ENCODE measurements at places on chromosomes 4 and X.

DNA sequence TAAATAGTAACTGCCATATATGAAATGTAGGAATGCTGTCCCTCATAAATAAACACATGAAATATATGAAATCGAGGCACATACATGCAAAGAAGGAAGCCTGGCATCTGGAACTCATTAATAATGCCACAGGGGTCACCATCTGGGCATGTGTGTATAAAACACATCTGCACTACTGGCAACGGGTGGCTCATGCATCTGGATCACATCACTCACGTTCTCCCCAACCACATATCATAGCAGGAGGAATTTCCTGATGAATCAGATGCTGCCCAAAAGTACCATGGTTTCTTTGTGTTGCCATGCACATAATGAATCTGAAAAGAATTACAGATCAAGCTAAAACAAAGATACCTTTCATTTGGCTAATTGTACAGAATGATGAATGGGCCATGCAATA lies 28.6 kb downstream of the RNF175 start:
- DNase-seq, result peak; percentile 40

- DNase-seq, result no peak
Measured at GRCh38 chrX:71378732-71379131, 12.6 kb downstream of the TAF1 start.

DNA sequence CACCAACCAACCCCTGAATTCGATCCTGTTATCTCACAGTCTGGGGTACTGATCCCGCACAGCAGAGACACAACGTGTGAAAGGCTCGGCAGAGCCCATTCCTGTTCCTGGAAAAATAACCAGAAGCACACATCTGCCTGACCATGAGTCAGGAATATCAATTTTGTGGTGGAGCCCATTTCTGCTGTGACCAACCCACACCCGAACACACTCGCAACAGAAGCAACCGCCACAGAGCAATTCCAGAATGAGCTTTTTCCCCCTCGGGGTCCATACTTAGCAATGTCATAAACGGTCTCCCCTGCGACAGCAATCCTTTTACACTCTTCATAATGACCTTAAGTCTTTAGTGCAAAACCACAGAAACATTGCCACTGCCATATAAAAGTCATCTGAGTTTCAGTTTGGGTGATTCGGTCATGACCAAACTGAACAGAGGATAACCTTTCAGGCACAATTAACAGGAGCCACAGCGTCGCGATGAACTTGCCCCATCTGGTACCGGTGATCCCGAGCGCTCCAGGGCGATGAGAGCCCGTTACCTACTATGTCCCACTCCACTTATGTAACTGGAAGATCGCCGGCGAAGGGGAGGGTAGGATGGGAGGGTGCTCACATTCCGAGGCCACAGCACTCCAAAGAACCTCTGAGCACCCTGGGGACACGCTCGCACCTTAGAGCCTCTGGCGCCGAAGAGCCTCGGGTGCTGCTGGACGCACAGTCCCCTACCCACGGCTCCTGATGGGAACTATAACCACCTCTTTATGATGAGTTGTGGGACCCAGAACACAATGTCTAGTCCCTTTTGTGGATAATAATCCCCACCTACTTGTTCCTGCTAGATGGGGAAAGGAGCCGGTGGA lies 1.1 kb downstream of the MECP2 start:
- DNase-seq, result peak; percentile 27

- DNase-seq, result peak; percentile 39
Measured at GRCh38 chr4:177427192-177427591, 15.0 kb downstream of the AGA start.

- DNase-seq, result no peak
Measured at GRCh38 chr4:6943012-6943884, 33.6 kb downstream of the TBC1D14 start.

DNA sequence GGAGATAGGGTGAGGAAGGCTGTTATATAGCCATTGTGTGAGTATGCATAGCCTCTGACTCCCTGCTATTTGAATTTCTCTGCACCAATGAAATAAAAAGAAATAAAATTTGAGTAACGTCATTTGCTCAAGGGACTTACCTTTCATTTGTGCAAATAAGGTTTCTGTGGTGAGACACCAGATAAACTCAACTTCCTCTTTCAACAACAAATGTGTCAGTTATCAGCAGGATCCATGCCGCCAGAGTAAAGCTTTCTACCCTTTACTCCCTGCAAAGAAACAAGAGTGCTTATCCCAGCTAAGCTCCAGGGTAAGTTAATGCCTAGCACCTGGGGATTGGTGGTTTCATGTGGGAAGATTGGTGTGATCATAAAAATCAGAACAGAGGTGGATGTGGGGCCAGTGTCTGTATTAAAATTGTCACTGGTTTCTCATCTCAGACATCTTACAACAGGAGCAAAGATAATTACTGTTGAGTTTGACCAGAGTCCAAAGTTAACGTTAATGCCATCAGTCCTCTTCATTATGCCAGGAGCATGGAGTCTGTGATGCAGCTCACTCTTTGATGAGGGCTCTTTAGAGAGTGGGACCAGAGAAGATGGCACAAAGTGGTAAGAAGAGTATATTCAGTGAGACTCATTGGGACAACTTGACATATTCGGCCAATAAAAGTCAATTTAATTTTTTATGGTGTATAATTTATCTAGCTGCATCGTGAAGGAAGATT lies at the start of gene P2RY10:
TSS of gene P2RY10 (plus strand) at position 206 of the 727 bp plus-strand sequence. CDS start 15,130 bp downstream, outside the sequence.
- no peak for DNase-seq

- DNase-seq, result peak; percentile 37
Measured at GRCh38 chr4:160319221-160319867, 1216.5 kb downstream of the RAPGEF2 start.

GRCh38 chr4:111405989-111406388 lies 739.3 kb upstream of the FAM241A start:
- peak; percentile 6 for DNase-seq

All from iris pigment epithelial cell (primary cell).